SHP77 treated with DMSO at 0.1 percent for 48 hours (cell line): ENCODE measurements at places on chromosomes 2 and 18.

DNA sequence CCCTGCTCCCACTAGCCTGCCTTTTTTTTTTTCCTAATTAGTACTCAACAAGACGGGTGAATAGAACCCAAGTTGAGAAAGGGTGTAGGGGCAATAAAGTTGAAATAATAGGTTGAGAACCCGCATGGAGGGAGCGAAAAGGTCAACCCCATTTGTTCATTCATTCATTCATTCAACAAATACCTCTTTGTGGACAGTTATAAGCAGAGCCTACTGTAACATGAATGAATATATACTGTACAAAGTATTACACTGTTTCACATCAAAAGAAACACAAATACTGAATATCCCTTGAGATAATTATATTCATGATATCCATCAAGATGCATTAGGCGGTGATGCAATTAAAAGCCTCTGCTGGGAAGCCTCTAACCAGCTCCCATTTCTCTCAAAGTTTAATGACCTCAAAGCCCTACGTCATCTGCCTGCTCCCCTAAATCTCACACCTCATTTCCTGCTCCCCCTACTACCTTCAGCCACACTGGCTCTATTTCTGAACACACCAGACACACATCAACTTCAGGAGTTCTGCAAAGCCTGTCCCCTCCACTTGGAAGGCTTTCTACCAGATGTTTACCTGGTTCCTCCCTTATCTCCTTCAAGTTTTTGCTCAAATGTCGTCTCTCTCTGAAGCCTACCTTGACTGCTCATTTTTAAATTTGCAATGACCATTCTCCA is 1.4 kb upstream of the NBAS start:
- DNase-seq: no peak

DNA sequence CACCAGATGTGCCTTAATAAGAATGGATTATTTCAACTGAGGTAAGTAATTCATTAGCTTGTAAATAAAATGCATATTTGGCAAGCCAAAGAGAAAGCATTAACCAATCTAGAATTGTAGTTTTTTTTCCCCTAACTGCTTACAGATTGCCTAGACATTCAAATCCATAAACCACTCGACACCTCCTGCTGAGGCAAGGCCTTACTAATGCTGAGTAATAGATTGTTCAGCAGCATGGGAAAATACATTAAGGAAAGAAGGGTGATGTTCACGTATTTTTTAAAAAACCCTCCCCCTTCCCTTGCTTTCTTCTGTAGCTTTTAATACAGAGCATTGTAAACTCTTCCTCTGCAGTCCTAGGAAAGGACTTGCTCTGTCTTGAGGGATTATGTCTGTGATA is 17.0 kb upstream of the LINC00305 start:
- no peak for DNase-seq

DNA sequence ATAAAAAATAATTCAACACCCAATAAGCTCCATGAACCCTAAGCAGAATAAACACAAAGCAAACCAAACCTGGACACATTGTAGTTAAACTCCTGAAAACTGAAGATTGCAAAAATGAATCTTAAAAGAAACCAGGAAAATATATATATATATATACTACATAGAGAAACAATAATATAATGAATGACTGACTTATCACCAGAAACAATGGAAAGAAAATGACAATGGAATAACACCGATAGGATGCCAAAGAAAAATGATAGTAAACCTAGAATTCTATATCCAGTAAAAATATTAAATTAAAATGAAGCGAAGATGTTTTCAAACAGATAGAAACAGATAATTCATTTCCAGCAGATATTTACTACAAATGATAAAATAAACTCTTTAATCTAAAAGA is 346.9 kb downstream of the IRS1 start:
- DNase-seq: no peak

DNA sequence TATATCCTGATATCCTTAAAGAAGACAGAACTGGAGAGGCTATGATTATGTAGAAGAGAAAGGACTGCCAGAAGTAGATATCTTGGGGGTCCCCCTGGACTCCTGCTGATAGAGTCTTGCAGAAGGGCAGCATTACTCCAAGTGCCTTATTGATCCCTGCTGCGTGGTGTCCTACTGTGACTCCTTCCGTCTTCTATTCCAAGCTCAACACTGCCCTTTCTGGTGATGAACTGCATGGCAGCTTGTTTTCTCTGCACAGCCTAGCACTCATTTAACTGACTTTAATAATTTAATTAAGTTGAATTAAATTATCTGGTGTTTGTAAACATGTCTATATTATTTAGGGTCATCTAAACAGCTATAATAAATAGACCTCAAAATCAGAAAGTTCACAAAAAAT is 194.1 kb upstream of the DSEL start:
- no peak for DNase-seq

- DNase-seq: no peak
Measured at GRCh38 chr2:127660291-127660578, 14.3 kb downstream of the GPR17 start.

DNA sequence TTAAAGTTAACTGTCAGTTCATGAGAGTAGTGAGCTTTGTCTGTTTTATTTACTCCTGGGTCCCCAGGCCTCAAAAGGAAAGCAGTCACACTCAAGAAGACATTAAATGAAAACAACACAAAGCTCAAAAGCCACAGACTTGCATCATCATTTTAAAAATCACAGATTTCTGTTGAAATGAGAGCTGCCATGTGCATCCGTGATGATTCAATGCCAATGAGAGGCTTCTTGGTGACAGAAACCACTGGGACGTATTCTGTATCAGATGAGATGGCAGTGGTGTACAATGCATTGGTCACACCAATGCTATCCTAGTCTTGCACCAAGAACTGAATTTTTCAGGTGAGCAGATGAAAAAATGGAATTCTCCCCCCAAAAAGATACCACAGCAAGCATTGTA is 204.8 kb downstream of the ANAPC1 start:
- DNase-seq: no peak

DNA sequence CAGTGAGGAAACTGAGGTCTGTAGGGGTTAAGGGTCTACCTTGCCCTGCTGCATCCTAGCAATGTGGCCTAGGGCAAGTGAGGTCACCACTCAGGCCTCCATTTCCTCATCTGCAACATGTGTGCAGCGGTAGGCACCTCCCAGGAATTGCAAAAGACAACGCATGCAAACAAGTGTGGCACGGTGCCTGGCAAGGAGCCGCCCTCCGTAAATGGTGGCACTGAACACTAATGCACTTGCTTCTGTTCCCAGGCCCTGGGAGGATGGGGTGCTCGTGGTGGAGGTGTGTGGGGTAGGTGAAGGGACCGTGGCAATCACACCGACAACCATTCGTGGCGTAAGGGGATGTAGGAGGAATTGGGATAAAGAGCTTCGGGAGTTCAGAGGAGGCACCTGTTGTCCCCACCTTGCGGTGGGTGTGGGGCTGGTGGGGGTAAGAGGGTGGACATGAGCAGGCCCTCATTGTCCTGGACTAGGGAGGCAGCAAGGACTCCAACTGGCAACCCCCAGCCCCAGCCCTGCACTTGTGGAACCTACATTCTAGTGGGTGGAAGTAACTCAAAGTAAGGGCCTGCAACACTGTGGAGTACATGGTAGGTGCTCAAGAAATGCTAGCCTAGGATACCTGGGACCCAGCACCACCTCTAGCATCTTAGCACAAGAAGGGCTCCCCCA is 26.0 kb downstream of the ATOH8 start:
- DNase-seq: no peak

GRCh38 chr18:9330419-9330818 is 4.2 kb upstream of the TWSG1 start:
- DNase-seq: no peak

DNA sequence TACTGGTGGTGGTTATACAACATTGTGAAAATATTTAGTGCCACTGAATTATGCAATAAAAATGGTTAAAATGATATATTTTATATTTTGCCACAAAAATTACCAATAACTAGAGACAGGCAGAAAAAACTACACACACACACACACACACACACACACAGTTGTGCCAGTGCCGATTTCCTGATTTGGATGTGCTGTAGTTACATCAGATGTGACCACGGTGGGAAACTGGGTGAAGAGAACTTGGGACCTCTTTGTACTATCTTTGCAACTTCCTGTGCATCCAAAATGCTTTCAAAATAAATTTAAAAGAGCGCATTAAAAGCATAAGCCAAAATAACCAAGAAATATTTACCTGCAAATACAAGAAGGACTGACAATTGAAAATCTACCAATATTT is 61.6 kb upstream of the CCBE1 start:
- no peak for DNase-seq

DNA sequence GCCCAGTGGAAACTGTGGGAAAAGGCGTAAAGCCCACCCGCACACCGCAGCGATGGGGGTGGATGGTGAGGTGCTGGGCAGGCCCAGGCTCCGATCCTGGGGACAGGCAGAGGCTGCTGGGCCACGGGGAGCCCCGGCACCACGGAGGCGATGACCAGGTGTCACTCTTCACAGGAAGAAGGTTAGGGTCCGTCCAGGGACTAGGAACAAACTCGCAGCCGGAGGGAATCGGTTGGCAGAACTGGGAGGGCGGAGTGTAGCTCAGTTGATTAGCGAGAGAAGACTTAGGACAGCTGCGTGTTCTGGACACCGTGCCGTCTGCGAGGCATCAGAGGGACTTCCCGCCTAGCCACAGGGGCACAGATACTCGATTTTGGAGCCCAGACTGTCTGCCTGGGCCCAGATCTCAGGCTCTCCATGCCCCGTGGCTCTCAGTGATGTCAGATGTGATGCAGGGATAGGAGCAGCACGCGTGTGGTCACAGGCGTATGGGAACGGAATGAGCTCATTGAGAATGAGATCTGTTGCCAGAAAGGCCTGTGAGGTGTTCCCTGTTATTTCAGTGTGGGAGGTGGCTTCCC is 16.1 kb upstream of the ALLC start:
- DNase-seq: no peak

DNA sequence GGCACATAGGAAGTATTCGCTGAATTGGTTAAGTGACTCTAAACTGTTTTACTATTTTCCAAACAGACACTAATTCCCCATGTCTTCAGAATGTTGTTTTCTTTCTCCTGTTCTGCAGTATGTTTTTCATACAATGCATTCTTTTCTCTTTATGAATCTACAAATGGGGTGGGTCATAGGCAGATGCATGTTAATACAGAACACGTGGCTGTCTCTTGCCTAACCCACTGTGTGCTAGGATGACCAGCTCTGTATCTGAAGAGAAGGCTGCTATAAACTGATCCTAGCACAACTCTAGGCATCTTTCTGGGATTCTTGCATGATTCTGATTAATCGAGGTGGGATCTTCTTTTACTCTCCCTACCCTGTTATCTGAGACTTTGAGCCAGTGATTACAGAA is 826.0 kb downstream of the PLCL1 start:
- no peak for DNase-seq

DNA sequence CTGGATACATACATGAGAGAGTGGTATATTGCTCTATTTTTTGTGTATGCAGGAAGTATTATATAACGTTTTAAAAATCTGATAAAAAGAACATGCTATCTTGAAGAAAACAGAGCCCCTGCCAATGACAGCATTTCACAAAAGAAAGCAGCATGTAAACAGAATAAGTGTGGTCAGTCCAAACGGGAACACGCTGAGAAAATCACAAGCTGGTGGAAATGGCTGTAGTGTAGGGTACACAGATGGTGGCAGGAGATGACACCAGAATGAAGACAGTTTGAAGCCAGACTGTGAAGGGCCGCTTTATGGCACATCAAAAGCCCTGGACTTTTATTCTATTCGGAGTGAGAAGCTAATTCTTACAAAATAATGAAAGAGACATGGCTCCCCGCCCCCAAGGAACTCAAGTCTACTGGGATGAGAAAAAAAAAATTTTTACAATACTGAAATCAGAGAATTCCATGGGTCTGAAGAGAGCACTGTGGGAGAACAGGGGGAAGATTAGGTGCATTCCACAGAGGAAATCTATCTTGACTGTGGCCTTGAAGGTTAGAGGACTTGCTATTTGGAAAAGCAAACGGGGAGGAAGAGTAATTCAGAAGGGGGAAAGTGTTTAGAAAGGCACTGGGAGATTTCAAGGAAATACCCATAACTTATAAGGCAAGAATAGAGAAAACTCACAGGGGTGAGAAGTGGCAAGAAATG is 217.7 kb upstream of the SMAD7 start:
- DNase-seq: no peak

DNA sequence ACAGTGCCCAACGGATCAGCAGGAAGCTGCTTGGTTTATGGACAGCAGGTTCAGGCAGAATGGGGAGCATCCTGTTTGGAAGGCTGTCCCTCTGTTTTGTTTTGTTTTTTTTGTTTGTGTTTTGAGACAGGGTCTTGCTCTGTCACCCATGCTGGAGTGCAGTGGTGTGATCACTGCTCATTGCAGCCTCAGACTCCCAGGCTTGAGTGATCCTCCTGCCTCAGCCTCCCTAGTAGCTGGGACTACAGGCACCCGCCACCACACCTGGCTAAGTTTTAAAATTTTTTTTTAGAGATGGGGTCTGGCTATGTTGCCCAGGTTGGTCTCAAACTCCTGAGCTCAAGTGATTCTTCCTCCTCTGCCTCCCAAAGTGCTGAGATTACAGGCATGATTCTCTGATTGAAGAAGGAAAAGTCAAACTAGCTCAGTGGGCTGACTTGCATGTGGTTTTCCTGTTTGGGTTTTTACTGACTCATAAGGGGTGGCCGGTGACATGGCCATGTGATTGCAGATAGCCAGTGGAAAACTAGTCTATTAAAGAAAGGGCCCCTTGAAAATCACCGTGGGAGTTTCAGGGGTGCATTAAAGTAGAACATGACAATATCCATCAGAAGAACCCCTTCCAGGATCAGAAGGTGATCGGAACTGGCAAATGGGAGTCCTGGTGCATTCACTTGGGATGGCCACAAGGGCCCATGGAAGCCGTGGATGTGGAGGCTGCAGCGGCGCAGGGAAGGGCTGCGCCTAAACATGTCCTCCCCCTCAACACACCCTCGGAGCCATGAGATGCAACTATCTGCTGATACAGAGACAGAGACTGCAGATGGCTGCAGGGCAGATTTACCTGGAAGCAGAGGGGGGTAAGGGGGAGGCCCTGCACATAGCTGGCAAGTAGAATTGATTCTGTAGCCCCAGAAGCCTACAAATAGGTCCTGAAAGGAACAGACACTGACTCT is 26.5 kb downstream of the AQP12B start:
- no peak for DNase-seq

- no peak for DNase-seq
Measured at GRCh38 chr2:8413589-8414135, 268.2 kb upstream of the ID2 start.

- no peak for DNase-seq
Measured at GRCh38 chr2:191666732-191667131, 11.2 kb upstream of the NABP1 start.

DNA sequence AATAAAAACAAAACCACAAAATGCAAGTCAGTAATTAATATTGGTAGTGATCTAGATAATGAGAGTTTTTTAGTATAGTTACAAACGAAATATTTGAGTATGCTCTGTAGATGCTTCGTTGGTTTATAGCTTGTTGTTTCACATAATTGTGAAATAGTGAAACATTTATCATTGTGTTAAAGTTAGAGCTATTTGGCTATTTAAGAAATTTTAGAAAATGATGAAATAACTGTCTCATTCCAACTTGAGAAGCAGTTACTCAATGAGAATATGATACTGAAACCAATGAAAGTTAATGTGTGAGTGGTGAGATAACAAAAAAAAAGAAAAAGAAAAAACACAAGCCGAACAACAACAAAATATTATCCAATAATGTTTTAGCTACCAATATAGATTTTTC is 475.6 kb upstream of the ZEB2 start:
- no peak for DNase-seq
